MM.1S (cell line): ENCODE measurements at places on chromosomes 2 and 18.
A peak's percentile ranks its signal among the peaks of the same experiment; 100 is the strongest.

- H3K27me3 ChIP-seq = no peaks in the 10 kb centered on the region
- H3K4me3 ChIP-seq = no peak overlapping the region
- no peaks in the 10 kb centered on the region for H3K36me3 ChIP-seq
Observed at GRCh38 chr2:124246170-124246569, 221.1 kb downstream of the CNTNAP5 start.

DNA sequence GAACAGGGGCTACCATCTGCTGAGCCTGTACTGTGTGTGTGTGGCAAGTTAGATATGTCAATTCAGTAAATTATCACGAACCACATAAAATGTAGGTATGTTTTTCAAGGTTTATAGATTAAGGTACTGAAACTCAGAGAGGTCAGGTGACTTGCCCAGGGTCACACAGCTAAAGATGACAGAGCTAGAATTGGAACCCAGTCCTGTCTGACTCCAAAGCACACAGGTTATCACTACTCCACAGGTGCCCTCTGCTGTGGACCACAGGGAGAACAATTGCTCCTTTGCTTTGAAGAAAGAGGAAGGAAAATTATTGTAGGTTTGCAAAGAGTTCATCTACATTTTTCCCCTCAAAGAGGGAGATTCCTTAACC is 229.7 kb upstream of the AGAP1 start:
- no peak for DNase-seq
- no peaks in the 10 kb centered on the region for H3K27me3 ChIP-seq
- H3K36me3 ChIP-seq = no peaks in the 10 kb centered on the region
- no peak overlapping the region for H3K4me3 ChIP-seq
- no peak overlapping the region for H3K27ac ChIP-seq

DNA sequence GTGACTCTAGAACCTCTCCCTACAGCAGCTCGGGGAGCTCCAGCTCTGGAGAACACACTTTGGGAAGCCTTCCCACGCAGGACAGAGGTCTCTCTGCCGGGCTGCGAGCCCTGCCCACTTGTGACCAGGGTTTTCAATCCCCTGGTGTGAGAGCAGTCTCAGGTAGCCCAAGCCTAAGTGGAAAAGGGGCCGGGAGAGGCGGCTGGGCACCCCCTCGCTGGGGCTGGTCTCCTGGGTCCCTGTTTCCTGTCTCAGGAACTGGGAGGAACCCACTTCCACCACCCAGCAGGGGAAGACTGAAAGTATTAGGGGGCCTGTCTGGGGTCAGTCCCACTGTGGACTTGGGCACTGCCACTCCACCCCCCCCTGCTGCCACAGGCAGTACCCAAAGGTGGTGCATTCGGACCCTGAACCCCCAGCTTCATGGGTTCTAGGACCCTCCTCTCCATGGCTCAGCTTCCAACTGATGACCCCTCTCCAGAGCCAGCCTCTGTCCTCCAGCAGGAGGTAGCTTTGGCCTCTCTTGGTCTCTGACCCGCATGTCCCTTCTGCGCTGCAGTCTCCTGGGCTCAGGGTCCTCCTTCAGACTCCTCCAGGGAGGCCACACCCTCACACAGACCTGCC is 70.0 kb downstream of the RRM2 start:
- no peak for DNase-seq
- H3K4me1 ChIP-seq = no peaks in the 10 kb centered on the region
- H3K27me3 ChIP-seq = no peaks in the 10 kb centered on the region
- H3K4me3 ChIP-seq = no peak overlapping the region
- H3K36me3 ChIP-seq = no peaks in the 10 kb centered on the region
- no peak overlapping the region for H3K27ac ChIP-seq

DNA sequence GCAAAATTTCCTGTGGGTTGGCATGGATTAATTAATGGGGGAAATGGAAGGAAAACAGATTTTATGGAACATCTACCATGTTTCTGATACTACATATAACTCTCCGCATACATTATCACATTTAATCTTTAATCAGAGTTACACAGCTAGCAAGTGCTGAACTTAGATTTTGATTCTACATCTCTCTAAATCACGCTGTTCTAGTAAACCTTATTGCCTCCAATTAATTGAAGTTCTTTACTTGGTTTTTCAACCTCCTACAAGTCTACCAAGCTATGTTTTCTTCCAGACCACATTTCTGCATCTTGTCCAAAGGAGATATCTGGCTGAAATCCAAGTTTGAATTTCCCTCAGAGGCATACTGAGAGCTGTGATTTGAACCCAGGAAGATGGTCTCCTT is 125.8 kb upstream of the GAREM1 start:
- H3K4me3 ChIP-seq = no peak overlapping the region
- H3K27me3 ChIP-seq = no peaks in the 10 kb centered on the region
- DNase-seq = no peak
- H3K36me3 ChIP-seq = no peaks in the 10 kb centered on the region
- no peaks in the 10 kb centered on the region for H3K4me1 ChIP-seq

DNA sequence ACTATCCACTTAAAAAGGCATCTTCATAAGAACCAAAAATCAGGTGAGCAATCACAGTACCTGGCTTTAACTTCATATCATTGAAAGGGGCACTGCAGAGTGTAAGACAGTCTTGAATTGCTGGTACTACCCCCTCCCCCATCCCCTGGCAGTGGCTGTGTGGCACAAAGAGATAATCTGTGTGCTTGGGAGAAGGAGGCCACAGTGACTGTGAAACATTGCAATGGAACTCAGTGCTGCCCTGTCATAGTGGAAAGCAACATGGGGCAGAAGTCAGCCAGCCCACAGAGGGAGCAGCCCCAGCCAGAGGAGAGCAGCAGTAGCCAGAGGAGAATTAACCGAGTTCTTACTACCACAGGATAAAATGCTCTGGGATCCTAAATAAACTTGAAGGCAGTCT is 45.3 kb upstream of the UGP2 start:
- no peak overlapping the region for H3K27ac ChIP-seq
- H3K4me1 ChIP-seq = no peaks in the 10 kb centered on the region
- DNase-seq = no peak
- no peaks in the 10 kb centered on the region for H3K27me3 ChIP-seq
- H3K36me3 ChIP-seq = no peaks in the 10 kb centered on the region

- peaks cover 8% of the 10 kb centered on the region for H3K4me1 ChIP-seq
- DNase-seq = peak; percentile 49
- H3K27me3 ChIP-seq = no peaks in the 10 kb centered on the region
- peak overlapping the region; percentile 53; the same call in 1 of the 2 replicates for H3K27ac ChIP-seq
- H3K36me3 ChIP-seq = no peaks in the 10 kb centered on the region
Observed at GRCh38 chr2:150485871-150486538, 1.5 kb downstream of the RND3 start.

DNA sequence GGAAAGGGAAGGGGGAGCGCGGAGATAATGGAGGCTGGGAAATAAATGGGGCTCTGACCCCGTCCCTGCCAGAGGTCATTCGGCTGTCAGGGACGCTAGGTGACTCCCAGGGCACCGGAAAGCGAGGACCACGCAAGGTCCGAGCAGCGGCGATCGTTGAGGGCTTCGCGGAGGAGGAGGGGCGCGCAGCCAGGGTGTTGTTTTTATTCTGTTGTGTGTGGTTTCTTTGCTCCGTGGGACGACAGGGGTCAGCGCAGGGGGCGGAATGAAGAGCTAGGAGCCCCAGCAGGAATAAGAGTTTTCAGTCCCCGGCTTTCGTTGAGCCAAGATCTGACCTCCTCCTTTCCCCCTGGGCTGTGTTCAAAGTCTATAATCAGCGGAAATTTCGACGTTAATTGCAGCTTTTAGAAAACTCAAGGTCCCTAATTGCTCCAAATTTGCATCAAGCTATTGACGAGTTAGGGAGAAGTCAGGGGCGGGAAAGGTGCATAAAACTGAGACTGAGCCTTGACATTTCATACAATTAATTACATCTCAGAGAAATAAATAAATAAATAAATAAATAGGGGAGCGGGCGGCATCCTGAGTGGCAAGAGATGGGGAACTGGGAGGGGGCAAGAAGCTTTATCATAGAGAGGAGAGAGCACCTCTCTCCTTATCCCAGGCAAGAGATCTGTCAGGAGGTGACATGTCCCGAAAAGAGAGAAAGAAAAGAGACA is 2.2 kb downstream of the GAD1 start:
- peaks cover 19% of the 10 kb centered on the region for H3K4me1 ChIP-seq
- H3K36me3 ChIP-seq = no peaks in the 10 kb centered on the region
- H3K27ac ChIP-seq = no peak overlapping the region
- no peak overlapping the region for H3K4me3 ChIP-seq

GRCh38 chr2:152718909-152719645 is 657 bp downstream of the ARL6IP6 start:
- no peaks in the 10 kb centered on the region for H3K27me3 ChIP-seq
- H3K36me3 ChIP-seq = peaks cover 9% of the 10 kb centered on the region; the same call in 1 of the 2 replicates
- DNase-seq = peak; percentile 74
- H3K4me3 ChIP-seq = peak overlapping the region; percentile 89
- H3K4me1 ChIP-seq = peaks cover 13% of the 10 kb centered on the region

- no peaks in the 10 kb centered on the region for H3K36me3 ChIP-seq
- DNase-seq = peak; percentile 43
- no peaks in the 10 kb centered on the region for H3K4me1 ChIP-seq
- H3K27ac ChIP-seq = no peak overlapping the region
- no peak overlapping the region for H3K4me3 ChIP-seq
- H3K27me3 ChIP-seq = no peaks in the 10 kb centered on the region
Observed at GRCh38 chr2:158745067-158745865, 49.9 kb upstream of the DAPL1 start.

DNA sequence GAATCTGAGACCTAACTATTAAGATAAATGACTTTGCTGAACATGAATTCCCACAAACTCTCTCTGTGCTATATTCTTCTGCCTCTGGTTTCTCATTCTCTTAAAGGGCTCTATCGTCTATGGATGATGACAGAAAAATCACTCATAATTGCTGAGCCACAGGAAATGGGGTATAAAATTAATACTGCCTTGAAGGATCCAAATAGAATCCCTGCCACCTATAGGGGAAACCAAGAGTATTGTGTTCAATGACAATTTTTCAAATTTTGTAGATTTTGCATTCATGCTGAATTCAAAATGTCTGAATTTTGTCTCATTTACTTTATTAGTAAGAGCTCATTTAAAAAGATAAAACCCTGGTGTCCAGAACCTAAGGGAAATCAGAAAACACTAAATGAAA is 235.8 kb downstream of the RBM43 start:
- H3K27ac ChIP-seq = no peak overlapping the region
- no peaks in the 10 kb centered on the region for H3K4me1 ChIP-seq
- H3K36me3 ChIP-seq = no peaks in the 10 kb centered on the region

- no peaks in the 10 kb centered on the region for H3K27me3 ChIP-seq
- no peaks in the 10 kb centered on the region for H3K36me3 ChIP-seq
- H3K27ac ChIP-seq = no peak overlapping the region
- no peak overlapping the region for H3K4me3 ChIP-seq
- H3K4me1 ChIP-seq = peaks cover 22% of the 10 kb centered on the region
- no peak for DNase-seq
Observed at GRCh38 chr2:20433946-20434553, 12.8 kb upstream of the RHOB start.

DNA sequence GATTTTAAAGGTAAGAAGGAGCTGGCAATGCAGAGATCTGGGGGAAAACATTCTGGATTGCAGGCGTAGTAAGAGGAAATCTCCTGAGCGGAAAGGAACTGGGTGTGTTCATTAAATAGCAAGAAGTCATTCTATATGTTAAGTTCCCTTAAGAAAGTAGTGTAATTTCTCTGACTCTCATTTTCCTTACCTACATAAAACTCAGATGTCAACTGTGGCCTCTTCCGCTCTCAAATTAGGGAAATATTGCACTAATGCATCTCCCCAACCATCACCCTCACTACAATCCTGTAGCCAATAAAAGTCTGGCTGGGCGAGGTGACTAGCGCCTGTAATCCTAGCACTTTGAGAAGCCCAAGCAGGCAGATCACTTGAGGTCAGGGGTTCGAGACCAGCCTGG is 89.0 kb upstream of the CDC42EP3 start:
- H3K4me3 ChIP-seq = no peak overlapping the region
- no peaks in the 10 kb centered on the region for H3K4me1 ChIP-seq
- no peak for DNase-seq
- no peaks in the 10 kb centered on the region for H3K36me3 ChIP-seq

GRCh38 chr2:177723235-177723634 is 330.7 kb downstream of the AGPS start:
- no peaks in the 10 kb centered on the region for H3K27me3 ChIP-seq
- no peaks in the 10 kb centered on the region for H3K36me3 ChIP-seq
- no peak overlapping the region for H3K27ac ChIP-seq
- no peak for DNase-seq
- H3K4me3 ChIP-seq = no peak overlapping the region

GRCh38 chr2:107108556-107108955 is 222.6 kb upstream of the ST6GAL2 start:
- H3K27ac ChIP-seq = no peak overlapping the region
- H3K36me3 ChIP-seq = no peaks in the 10 kb centered on the region
- H3K4me3 ChIP-seq = no peak overlapping the region
- no peaks in the 10 kb centered on the region for H3K4me1 ChIP-seq
- no peak for DNase-seq
- no peaks in the 10 kb centered on the region for H3K27me3 ChIP-seq

- H3K4me1 ChIP-seq = no peaks in the 10 kb centered on the region
- no peak overlapping the region for H3K4me3 ChIP-seq
- H3K27ac ChIP-seq = no peak overlapping the region
- H3K36me3 ChIP-seq = no peaks in the 10 kb centered on the region
Observed at GRCh38 chr18:13653746-13654433, 72.5 kb downstream of the FAM210A start.

- H3K4me3 ChIP-seq = no peak overlapping the region
- no peak for DNase-seq
- no peak overlapping the region for H3K27ac ChIP-seq
- no peaks in the 10 kb centered on the region for H3K36me3 ChIP-seq
- no peaks in the 10 kb centered on the region for H3K27me3 ChIP-seq
Observed at GRCh38 chr2:130336877-130337734, 5.6 kb upstream of the IMP4 start.

DNA sequence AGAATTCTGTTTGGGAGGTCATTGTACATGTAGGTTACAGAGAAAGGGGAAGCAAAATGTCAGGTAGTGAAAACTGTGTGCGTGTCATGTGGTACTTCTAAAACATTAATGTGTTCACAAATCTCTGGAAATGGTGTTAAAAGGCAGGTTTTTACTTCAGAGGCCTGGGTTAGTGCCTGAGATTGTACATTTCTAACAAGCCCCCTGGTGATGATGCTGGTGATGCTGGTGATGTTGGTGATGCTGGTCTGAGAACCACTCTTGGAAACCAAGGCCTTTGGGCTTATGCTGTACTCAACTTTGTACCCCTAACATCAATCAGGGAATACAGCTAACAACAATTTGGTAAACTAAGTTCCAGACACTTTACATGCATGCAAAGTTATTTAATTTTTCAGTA is 187.1 kb downstream of the SCG2 start:
- DNase-seq = no peak
- H3K36me3 ChIP-seq = no peaks in the 10 kb centered on the region
- no peak overlapping the region for H3K4me3 ChIP-seq
- no peak overlapping the region for H3K27ac ChIP-seq
- H3K27me3 ChIP-seq = no peaks in the 10 kb centered on the region
- H3K4me1 ChIP-seq = no peaks in the 10 kb centered on the region

GRCh38 chr2:212904646-212905045 is 246.8 kb downstream of the IKZF2 start:
- no peaks in the 10 kb centered on the region for H3K27me3 ChIP-seq
- no peak overlapping the region for H3K4me3 ChIP-seq
- H3K4me1 ChIP-seq = no peaks in the 10 kb centered on the region

GRCh38 chr18:41131050-41131449 is 824.0 kb upstream of the PIK3C3 start:
- no peak overlapping the region for H3K4me3 ChIP-seq
- no peaks in the 10 kb centered on the region for H3K27me3 ChIP-seq
- H3K36me3 ChIP-seq = no peaks in the 10 kb centered on the region
- H3K4me1 ChIP-seq = no peaks in the 10 kb centered on the region
